Stimulated activated CD4-positive, alpha-beta T cell treated with anti-CD3 and anti-CD28 coated beads, Interleukin-2, amount 100 ng/mL, for 24 hours (primary cell): ENCODE measurements at places on chromosomes 16 and 17.
A peak's percentile ranks its signal among the peaks of the same experiment; 100 is the strongest.

GRCh38 chr16:3581392-3581791 lies 4.2 kb upstream of the NLRC3 start:
- DNase-seq, result no peak

DNA sequence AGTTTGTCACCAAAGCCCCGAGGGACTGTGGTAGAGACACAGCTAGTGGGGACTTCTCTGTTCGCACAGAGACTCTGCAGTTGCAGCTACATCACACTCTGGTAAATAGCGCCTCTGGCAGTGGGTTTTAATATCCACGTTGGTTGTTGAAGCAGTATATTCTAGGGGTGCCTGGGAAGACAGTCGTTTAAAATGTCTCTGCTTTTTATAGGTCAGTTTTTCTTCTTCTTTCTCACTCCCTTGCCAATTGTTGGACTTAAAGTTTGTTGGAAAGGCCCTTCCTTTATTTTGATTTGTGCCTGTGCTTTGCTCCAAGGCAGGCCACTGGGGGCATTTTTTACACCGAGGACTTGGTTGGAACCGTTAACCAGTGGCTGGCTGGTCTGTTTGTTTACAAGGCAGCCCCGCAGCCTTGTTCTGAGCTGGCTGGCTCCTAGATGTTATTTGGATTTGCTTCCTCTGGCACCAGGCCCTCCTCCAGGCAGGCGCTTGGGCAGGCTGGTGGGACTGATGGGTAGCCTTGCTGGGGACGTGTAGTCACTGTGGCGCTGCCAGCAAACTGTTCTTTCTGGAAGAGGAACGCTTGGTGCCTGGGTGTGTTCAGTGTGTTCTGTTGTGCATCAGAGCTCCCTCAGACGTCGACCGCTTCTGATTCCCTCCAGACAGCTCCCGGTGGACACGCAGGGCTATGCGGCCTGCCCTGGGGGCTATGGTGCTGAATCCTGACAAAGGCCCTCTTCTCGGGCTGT lies 218.2 kb upstream of the CHMP6 start:
- DNase-seq, result no peak

GRCh38 chr17:29687596-29687995 lies 64.9 kb upstream of the CORO6 start:
- DNase-seq, result no peak

DNA sequence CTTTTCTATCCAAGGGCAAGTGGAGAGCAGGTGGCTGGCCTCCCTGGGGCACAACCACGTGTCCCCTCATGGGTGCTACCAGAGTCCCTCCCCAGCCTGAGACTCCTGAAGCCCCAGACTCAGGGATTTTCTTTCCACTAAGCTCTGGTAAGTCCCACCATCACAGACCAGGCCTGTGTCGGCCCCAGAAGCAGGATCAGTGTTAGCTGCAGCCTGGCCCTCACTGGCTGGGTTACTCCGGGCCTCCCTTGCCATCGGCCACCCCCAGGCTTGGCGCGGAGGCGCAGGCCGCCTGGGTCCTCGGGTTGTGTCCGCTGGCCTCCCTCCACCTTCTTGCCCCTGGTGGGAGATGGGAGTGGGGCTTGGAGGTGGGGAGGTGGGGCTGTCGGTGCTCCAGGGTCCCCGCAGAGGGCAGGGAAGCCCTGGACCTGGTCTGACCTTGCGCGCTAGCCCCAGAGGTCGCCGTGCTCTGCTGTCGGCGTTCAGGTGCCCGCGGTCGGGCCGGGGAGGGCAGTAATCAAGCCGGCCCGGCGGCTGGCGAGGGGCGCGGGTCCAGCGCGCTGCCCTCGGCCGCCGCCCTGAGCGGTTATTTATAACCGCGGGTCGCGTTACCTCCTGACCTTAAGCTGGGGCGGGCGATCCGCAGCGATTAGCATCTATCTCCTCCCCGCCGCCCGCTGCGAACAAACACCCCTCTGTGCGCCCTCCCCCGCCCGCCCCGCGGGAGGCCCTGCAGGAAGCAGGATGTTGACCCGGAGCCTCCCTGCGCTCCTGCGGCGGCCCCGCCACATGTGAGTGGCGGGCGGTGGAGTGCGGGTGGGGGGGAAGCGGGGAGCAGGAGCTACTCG lies 78.1 kb upstream of the TOB1 start:
- peak; percentile 79 for DNase-seq

DNA sequence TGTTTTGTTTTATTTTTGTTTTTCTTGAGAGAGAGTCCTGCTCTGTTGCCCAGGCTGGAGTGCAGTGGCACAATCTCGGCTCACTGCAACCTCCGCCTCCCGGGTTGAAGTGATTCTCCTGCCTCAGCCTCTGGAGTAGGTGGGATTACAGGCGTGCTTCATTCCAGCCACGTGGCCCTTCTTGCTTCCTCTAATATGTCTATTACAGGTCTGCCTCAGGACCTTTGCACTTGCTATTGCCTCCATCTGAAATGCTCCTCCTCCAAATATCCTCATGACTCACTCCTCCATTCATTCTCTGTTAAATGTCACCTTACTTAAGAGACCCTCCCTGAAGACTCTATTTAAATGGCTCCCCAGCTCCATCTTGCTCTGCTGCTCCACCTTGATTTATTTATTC lies 39.0 kb downstream of the LYRM9 start:
- DNase-seq, result no peak

DNA sequence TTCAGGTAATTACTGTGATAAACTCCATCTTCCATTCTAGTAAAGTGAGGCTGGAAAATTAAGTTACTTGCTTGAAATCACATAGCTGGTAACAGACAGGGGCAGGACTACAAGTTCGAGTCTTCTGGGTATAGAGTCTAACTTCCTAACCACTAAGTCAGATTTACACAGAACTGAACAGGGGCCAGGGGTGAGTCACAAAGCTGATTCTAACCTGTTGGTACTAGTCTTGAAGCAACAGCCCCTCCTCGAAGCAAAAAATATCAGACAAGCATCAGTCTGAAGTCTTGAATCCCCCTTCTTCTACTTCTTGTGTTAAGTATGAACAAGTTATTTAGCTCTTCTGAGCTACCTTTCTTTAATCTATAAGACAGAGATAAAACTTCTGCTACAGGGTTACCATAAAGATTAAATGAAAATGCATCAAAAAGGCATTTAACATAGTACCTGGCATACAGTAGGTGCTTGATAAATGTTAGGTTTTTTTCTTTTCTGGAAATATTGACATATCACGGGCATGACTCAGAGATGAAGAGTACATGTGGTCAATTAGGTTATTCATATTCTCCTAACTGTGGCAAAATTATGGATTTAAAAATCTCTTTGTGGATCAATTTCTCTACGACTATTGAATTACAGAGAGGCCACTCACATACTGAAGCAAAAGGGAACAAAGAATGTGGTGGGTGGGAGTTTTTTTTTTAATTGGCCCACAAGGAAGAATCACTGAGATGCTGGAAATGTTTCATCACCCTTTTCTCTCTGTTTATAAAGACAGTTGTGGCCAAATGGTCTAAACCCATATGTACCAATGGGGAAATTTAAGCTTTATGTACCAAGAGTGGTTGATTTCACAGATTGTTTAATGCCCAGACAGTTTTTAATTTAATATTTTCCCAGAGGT lies 266.9 kb upstream of the DYNLRB2 start:
- DNase-seq, result no peak

- no peak for DNase-seq
These were observed 24.1 kb downstream of the SERPINF1 start for GRCh38 chr17:1785930-1786329.

DNA sequence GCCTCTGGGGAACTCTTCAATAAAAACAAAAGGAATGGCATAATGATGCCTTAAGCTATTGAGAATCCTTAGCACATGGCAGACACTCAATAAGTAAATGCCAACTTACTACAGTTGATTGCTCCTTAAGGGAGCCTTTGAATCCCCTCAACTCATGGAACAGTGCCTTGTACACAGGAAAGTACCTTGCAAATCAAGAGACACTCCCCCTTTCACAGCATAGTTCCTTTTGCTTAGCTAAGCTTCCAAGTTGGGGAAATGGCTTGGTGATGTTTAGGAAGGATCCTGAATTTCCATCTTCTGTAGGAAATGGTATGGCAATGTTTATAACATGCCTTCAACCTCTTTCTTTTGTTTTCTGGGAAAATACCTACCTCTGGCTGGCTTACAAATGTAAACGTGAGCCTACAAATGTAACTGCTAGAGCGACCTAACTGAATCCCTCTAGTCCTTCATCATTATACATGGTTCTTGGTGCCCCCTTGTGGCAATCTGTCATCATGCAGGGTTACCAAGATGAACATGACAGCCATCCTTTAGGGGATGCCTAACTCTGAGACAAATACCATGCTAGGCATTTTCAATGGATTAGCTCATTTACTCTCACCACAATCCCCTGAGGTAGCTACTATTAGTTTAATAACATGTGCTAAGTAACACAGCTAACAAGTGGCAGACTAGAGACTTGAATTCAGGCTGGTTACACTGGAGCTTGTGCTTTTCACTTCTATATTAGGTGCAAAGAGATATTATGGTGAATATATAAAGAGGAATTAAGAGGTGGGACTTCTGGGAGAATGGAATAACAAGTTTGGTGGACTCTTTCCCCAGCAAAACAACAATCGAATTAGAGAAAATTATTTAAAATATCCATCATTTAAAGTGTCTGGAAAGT lies 65.0 kb downstream of the MMD start:
- peak; percentile 76 for DNase-seq

GRCh38 chr16:48215738-48216137 lies 28.4 kb upstream of the LONP2 start:
- DNase-seq, result no peak

DNA sequence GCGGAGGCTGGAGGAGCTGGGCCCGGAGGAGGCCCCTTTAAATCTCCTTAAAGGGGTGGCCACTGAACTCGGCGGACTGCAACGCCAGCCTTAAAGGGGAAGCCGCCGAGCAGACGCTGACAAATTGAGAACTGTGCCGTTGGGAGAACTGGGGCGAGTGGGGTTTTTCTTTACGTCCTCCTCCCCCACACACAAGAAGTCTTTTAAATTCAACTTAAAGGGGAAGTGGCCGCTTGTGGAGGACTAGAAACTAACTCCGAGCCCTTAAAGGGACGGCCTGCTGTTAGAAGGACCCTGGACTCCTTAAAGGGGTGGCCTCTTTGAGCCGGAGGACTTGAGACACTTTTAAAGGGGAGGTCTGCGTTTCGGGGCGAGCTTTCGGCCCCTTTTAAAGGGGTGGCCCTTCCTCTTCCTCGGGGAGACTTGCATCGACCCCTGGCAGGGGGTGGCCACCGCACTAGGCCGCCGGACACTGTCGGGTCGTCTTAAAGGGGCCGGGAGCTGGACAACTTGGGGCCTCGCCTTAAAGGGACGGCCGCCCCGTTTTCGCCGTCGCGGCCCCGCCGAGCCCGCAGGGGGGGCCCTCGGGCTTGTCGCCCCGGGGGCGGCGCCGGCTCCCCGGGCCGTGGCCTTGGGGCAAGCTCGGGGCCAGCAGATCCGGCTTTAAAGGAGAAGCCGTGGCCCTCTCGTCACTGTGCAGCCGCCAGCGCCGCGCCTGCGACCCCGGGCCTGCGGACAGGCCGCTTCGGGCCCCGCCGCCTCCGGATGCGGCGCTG lies 688 bp downstream of the FBRS start:
- DNase-seq, result no peak
